Cortex of kidney (tissue), 1 donor: ENCODE measurements at places on chromosomes 7 and 10.

DNA sequence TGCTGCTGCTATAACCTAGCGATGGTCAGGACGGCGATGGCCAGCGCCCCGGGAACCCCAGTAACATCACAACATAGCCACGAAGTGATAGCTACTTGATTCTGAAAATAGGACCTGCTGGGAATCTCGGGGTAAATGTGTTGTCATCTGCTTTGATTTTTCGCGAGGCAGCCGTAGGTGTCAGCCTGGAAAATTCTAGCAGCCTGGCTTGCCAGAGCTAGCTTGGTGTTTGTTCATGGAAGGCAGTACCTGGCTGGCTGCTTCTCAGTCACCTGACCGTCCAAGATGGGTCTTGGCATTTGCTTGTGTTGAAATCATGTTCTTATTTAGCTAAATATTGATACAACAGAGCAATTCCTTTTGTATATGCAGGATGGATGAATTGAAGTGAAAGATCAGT lies 82.4 kb upstream of the BTBD16 start:
- no peak for DNase-seq

- no peak for DNase-seq
These were observed 159.4 kb upstream of the CDK1 start for GRCh38 chr10:60618861-60619260.

DNA sequence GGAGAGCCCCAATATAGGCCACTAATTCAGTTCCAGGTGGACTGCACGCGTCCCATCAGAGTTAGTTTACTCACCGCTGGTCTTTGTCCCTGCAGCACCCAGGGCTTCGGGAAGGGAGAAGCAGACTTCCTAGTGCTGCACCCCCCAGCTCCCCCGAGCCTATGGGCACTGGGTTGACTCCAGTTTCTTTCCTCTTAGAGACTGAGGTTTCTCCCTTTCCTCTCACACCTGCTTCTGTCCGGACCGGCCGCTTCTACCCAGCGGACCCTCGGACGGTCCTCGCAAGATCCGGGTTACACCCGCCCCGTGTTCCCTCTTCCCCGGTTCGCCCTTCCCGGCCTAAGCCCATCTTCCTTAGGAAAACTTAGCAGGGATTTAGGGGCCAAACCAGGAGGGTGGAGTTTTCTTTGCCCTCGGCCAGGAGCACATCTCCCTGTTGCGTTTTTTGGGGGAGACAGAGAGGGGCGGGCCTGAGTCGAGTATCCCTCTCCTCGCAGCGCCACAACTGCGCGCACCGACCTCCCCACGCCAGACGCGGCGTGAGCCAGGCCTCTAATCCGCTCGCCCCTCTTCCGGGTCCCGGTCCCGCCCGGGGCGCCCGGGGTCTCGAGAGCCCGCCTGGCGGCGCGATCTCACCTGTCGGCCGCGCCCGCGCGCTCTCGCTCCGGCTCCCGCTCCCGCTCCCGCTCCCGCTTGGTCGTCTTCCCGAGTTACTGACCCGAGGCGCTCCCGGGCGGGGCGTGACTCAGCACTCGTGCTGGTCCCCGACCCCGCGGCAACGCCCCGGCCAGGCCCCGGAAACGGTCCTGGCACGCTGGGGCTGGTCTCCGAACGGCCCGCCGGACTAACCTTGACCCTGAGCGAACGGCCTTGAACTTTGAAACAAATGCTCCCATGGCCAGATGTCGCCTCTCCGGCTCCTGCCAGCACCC lies at the start of gene AIFM2:
Gene AIFM2 (minus strand): TSS at position 728 of the 932 bp plus-strand sequence. CDS start 8,741 bp downstream, outside the sequence.
- peak; percentile 38 for DNase-seq

GRCh38 chr7:88226886-88227516 lies 7.2 kb upstream of the SRI start:
- no peak for DNase-seq

- DNase-seq, result no peak
These were observed 13.0 kb upstream of the DLG5 start for GRCh38 chr10:77939561-77940001.

DNA sequence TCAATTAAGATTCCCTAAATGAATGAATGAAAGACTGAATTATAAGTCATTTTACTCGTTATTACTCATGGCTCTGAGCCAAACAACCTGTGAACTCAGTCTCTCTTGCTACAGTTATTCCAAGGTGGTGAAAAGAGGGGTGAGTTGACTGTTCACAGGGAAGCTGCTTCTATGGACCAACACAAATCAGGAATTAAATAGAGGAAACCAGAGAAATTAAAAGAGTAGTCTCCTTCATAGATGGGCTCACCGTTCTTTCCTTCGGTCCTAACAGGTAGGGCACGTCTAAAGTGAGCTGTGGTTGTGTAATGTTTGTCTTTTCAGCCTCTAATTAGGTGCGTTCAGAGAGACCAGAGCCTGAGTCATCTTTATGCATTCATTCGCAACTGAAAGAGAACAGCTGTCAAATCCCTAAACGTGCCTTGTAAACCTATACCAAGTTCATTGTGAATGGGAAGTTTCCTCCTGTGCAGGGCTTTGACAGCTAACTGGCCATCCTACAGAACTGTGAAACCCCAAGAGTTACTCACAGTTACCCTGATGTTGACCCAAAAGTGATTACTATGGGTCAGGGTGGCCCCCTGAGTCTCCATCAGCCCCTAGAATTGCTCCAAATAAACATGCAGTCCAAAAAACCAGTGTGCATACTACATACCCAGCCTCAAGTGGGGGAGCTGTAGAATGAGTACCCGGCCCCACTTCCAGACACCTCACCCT lies 18.2 kb upstream of the C10orf53 start:
- DNase-seq, result no peak

DNA sequence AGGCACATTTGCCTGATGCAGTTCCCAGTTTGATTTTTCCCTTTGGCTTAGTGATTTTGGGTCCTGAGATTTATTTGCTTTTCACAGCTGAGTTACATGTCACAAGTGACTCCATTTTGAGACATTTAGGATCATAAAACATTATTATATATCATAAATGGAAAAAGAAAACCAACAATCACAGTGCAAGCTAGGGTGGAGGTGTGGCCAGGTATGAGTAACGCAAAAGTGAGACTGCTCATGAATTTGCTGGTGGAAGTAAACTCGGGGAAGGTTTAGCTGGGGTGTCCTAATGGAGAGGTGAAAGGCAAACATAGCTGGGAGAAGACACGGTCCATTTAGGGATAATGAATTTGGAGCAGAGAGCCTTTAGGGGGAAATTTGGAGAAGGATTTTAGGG lies 21.7 kb upstream of the UCN3 start:
- DNase-seq, result no peak

- no peak for DNase-seq
These were observed 30.4 kb downstream of the SUGCT start for GRCh38 chr7:40165216-40165615.

DNA sequence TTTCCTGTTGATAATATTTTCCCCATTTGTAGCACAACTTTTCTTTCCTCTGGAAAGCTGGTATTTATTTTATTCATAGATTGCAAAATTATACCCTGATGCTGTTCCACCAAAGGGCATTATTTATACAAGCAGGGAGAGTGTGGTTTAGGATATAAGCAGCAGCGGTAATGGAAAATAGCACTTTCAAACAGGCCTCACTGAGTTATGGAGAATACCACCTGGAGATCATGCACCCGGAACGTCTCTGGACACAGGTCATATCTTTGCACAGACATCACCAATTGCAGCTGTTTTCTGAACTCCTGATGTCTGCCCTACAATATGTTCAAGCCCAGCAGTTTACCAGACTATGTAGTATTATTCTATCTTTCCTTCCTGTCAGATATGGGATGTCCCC lies 2.0 kb upstream of the CALD1 start:
- no peak for DNase-seq

- DNase-seq, result no peak
These were observed 363.1 kb downstream of the GPAM start for GRCh38 chr10:111820471-111820870.

DNA sequence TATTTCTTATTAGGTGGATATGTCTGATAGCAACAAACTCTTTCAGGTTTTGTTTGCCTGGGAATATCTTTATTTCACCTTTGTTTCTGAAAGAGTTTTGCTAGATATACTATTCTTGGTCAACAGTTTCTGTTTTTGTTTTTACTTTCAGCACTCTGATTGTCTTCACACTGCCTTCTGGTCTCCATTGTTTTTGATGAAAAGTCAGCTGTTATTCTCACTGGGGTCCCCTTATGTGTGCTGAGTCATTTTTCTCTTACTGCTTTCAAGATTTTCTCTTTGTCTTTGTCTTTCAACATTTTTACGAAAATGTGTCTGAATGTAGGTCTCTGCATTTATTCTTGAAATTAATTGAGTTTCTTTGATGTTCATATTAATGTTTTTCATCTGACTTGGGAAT lies 15.2 kb upstream of the RASSF4 start:
- DNase-seq, result no peak

DNA sequence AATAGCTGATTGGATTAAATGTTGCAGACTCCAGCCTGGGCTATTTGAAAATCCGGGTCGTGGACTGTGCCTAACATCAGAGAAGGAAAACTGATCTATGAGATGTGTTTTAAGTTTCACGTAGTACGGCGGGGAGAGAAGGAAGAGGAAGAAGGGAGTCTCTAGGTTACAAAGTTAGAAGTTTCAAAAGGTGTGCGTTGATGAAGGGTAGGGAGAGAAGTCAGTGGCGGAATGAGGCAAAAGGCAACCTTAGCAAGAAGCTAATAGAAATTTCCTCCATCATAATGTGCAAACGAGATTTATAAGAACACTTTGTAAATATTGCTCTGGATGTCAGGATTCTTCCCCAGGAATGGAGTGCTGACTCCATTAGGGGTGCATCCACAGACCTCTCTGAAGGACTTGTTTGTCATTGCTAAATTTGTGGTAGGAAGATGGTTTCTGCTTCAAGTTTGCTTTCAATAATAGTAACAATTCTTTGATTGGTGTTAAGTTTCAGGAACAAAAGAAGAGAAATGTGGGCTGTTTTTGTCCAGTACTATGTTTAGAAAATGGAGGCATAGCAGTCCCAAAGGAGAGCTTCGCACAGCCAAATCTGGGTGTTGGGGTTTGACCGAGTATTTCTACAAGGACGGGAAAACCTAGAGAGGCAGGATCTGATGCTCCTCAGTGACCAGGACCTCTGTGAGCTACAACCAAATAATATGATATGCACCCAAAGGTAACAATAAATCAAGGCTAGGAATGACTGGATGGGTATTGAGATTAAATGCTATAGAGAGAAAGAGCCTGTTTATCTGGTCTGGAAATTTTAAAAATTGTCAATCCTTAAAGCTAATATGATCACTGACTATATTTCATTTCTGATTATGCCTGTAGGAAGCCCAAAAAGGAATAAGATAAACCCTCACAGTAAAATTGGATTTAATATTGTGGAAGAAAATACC lies 8.2 kb downstream of the TWIST1 start:
- no peak for DNase-seq

DNA sequence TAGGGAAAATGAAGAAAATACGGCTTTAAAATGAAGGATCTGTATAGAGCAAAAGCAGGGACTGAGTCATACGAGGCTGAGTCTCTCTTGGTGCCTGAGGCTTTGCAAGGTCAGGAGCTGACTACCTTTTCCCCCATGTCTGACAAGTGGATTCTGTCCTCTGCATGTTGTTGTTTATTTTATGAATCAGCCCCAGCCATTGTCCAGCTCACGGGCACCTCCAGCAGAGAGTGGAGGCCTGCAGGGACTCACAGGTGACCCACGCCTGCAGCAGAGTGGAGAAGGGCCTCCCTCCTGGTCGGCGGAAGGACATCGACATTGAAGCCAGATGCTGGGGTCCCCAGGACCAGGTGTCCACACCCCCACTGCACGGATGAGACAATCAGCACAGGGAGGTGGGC lies 233.9 kb downstream of the WDR37 start:
- DNase-seq, result no peak

DNA sequence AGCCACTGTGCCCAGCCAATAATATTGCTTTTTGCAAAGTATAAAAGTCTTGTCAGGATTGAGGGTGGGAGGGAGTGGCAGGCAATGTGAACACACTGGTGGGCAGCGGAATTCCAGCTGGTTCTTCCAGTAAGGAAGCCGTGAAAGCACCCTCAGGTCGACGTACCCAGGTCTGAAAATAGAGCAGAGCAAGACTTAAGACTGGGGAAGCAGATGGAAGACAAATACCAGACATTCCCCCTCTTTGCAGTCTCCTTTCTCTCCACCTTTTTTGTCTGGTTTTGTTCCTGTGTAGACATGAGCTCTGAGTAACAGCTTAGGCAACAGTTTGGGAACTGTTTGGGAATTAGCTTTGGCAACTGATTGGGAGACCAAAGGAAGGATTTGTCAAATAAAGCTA lies 17.6 kb upstream of the CSTF2T start:
- DNase-seq, result no peak

GRCh38 chr10:80760914-80761371 lies 223.2 kb downstream of the SH2D4B start:
- no peak for DNase-seq

DNA sequence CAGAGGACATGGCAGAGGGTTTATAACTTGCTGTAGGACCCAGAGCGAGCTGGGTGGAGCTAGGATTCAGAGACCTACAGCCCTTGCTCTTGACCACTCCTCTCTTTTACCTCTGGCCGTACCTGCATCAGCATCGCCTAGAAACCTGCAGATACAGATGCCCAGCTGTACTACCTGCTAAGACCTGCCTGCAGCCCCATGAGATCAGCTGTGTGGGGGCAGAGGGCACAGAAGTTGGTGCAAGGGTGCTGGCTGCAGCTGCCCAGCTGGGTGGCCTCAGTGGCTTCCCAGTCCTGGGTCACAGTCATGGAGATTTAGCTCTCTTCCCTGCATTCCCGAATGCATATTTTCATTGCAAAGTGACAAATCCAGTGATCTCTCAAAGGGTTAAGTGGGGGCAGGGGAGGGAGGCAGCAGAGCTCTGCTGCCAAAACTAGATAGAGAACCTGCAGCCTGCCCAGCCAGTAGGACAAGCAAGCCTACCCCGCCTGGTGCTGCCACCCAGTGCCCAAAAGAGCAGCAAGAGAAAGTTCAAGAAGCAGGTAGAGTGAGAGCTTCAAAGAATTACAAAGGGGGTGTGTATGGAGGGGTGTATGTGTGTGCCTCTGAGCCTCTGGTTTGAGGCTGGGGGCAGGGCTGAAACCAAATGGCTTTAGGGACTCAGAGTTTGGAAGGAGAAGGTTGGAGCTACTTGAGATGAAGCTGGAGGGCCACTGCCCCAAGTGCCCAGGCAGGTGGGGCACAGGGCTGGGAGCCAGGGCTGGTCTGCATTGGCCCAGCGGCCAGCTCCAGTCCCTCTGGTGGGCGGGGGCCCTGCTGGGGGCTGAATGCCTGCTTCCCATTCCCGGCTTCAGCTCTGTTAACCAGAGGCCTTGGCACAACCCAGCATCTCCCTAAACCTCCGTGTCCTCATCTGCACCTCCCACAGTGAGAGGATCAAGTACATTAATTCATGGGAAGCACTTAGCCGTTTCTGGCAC lies 6.9 kb downstream of the FAM241B start:
- DNase-seq, result no peak

- no peak for DNase-seq
These were observed 2.0 kb downstream of the KCNMA1 start for GRCh38 chr10:77635402-77636227.

- DNase-seq, result no peak
These were observed 79.3 kb upstream of the MEOX2 start for GRCh38 chr7:15765753-15766152.

GRCh38 chr10:61866700-61867368 lies 34.7 kb upstream of the ARID5B start:
- no peak for DNase-seq

GRCh38 chr7:129255800-129256199 lies 31.0 kb downstream of the AHCYL2 start:
- DNase-seq, result no peak
